ENCODE measurements at places on chromosomes 3 and 15.
A peak's percentile ranks its signal among the peaks of the same experiment; 100 is the strongest.

- DNase-seq, result no peak
Measured at GRCh38 chr3:133329626-133330025, 70.2 kb upstream of the BFSP2 start.

GRCh38 chr3:192409201-192409837 is 318.0 kb downstream of the FGF12 start:
- DNase-seq, result no peak

GRCh38 chr3:4983739-4984510 is 4.7 kb downstream of the BHLHE40 start:
- DNase-seq, result peak; percentile 52

DNA sequence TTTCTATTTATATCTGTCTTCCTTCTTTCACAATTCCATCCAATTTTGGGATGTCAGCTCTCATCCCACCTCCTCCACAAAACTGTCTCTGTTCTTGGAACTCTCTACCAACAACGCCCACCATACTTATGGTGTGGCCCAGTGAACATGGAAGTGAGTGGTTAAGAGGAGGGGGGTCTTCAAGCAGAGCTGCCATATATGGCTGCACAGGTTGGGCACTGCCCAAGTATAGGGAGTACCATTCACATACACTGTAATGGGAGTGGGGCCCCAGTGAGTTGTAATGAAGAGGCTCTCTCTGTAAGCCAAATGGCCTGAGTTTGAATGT is 7.9 kb upstream of the CAMK1 start:
- DNase-seq, result no peak

DNA sequence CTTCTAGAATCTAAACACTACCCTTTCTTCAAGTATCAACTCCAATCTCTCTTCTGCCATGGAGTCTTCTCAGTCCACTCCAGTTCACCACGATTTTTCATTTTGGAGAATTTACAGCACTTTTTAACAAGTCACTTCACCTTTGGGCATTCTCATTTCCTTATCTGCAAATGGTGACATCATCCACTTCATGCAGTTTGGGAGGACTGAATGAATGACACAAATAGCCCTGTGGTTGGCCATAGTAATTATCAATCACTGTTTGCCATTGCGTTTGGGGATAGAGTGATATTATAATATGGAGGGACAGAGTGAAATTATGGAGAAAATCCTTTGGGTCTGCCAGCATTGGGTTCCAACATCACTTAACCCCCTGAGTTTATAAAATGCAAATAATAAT is 38.0 kb upstream of the TM4SF1 start:
- DNase-seq, result no peak

GRCh38 chr3:156727519-156728205 is 53.3 kb downstream of the TIPARP start:
- DNase-seq, result no peak

GRCh38 chr3:25907081-25907480 is 117.2 kb downstream of the OXSM start:
- no peak for DNase-seq

DNA sequence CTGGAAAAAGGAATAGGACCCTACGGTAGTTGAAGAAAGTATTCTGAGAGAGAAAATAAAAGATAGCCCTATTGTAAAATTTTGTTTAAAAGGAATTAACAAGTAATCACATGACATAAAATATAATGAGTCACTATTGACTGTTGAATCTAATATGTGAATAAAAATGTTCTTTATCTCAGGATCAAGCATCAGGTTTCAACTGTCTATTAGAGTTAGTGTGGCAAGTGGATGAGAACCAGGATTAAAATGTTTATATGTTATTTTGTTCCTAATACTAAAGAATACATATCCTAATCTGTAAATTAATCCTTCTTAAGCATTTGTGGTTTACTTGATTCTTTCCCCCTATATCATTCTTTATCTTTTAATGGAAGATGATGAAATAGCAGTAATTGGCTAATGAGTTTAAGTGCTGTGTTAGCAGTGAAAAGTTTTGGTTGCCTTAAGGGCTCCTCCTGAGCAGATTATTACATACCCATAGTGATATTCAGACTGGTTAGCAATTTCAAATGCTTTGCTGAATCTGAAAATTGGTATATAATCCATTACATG is 101.8 kb upstream of the BCHE start:
- DNase-seq, result no peak

DNA sequence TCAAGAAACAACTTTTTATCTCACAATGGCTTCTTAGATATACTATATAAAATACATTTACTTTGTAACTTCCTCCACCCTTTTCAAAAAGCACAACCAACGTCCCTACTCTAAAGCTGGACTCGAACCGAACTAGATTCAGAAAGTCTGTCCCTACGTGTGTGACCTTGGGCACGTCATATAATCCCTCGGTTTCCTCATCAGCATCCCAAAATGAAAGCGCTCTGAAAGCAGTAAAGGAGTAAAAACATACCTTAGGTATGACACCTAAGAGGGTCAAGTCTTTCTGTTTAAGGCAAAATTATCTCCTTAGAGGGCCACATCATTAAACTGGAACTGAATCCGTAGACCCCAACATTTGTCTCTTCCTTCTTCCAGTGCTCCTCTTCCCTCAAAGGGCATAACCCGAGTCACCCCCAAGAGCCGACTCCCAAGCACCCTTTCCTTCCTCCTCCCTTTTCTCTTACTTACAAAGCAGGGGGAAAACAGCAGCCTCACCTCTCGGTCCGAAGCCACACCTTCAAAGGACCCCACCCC is 663 bp downstream of the PDCD10 start:
- DNase-seq, result no peak

DNA sequence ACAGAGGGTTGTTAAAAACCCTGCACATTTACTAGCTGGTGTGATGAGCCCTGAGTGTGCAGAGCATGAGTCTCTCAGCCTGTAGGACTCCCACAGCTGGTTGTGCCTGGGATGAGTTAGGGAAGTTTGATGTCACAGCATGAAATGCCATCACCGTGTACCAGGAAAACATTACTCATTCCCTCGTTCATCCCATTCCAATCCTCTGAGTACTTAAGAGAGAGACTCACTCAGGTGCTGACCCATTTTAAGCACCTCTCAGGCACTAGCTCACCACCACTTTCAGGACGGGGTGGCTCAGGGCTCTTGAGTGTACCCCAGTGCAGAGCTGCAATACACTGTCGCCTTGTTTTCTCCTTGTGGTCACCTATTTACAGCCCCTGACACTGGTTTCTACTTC is 18.7 kb downstream of the MGLL start:
- no peak for DNase-seq

- no peak for DNase-seq
Measured at GRCh38 chr3:191348098-191348497, 17.8 kb upstream of the UTS2B start.

GRCh38 chr3:10766049-10766705 is 49.9 kb upstream of the SLC6A11 start:
- DNase-seq, result no peak

- DNase-seq, result no peak
Measured at GRCh38 chr3:76063019-76063418, 277.7 kb upstream of the ZNF717 start.

DNA sequence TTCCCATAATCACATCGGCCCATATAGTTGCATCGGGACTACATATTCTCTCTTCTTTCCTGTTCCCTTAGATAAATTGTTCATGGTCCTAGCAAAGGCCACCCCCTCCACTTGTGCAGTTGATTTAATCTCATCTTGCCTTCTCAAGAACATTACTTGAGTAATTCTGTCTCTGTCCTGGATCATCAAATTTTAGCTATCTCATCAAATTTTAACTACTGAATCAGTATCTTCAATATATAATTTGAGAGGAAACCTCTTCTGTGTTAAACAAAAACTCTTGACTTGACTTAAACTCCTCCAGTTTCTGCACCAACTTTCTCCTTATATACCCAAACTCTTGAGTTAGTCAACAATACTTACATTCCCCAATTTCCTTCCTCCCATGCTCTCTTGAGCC is 4.2 kb upstream of the PRR23B start:
- no peak for DNase-seq

- DNase-seq, result no peak
Measured at GRCh38 chr15:67005294-67005996, 60.0 kb upstream of the SMAD3 start.

DNA sequence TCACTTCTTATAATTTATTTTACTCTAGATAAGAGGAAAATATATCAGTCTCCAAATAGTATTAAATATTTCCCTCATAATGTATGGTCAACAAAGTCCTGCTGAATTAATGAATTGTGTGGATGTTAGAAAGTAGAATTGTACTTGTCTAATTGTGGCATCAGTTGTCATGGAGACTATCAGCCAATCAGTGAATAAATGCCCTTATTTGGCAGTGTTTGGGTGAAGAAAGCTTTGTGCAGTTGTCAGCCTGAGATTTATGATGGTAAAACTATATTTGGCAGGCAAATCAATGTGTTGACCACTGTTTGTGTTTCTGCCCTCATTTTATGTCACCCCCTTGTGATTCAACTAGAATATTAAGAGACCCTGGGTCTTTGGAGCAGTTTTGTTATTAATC is 293.6 kb upstream of the MDFIC2 start:
- no peak for DNase-seq

- DNase-seq, result no peak
Measured at GRCh38 chr3:193771653-193772421, 178.8 kb downstream of the OPA1 start.

- DNase-seq, result no peak
Measured at GRCh38 chr15:29822100-29822683, at the start of gene TJP1. TJP1 (minus strand) TSS chr15:29822468; CDS start chr15:29822028, 440 bp downstream.

GRCh38 chr3:87191175-87191574 is 35.9 kb upstream of the CHMP2B start:
- no peak for DNase-seq

- DNase-seq, result no peak
Measured at GRCh38 chr15:49313650-49314049, 109.4 kb upstream of the FGF7 start.

DNA sequence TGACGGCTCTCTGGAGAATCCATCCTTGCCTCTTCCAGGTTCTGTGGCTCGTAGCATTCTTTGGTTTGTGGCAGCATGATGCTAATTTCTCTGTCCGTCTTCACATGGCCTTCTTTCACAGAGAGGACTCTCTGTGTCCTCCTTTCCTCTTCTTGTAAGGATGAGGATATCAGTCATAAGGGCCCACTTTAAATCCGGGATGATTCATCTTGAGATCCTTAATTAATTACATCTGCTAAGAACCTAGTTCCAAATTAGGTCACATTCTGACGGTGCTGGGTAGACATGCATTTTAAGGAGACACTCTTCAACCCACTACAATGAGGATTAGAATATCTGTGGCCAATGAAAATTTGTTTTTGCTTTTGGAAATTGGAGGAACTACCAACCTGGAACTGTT is 15.7 kb upstream of the GXYLT2 start:
- no peak for DNase-seq

GRCh38 chr3:42424911-42425310 is 14.5 kb upstream of the LYZL4 start:
- no peak for DNase-seq

Measured in activated T-cell treated with anti-CD3 and anti-CD28 coated beads for 4 hours (primary cell).